ENCODE measurements at places on chromosomes 7 and 10.

DNA sequence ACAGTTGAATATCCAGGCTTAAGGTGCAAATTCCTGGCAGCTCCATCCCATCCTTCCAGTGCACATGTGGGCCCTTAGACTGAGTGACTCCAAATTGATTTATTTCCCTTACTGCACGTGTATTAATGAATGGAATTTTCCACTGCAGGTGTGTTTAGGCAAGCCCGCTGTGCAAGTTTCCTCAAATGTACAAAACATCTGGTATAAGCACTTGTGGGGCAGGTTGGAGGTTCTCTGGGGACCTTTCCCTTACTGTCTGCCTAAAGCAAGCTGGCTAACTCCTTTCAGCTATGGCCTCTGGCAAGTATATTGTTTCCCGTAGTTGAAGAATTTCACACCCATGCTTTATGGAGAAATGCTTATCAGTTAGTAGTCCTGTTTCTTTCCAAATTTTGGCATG lies 25.3 kb upstream of the GIMAP6 start:
- DNase-seq = no peak

DNA sequence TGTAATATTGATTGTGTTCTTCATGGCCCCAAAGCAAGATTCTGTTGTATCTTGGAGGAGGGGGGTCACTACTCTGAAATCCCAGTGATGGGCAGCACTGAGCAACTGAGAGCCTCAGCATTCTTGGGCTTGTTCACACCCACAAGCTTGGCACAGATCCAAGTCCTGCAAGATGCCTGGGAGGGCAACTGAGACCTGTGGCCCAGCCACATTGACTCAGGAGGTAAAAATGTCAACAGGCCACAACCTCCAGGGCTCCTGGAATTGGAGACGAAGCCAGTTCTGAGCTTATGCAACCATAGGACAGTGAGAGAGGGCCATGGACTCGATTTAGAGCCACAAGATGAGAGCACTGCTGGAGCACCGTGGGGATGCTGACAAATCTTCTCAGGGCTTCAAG lies 3.1 kb upstream of the DOCK1 start:
- no peak for DNase-seq

- no peak for DNase-seq
Measured at GRCh38 chr10:131743190-131744151, 157.3 kb upstream of the PPP2R2D start.

DNA sequence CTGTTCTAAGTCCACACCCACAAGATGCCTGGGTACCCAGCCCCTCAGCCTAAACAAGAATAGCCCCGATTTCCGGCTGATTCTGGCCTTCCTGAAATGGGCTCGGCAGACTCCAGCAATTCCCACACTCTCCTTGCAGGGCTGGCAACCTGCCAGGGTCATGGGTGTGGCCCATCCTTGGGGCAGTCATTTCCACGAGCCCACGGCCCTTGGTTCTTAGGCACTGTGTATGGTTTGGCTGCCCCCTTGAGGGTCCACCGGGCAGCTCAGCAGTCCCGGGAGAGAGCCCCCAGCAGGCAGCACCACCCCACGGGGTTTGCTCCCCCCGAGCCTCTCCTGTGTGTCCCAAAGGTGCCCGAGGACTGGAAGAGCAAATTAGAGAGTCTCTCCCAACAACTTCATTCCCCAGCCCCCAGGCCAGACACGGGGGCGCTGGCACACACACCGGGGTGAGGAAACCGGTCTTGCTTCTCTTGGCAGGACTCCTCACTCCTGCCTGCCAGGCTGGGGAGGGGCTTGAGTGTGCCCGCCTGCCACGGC lies 142.2 kb downstream of the EMX2 start:
- no peak for DNase-seq

DNA sequence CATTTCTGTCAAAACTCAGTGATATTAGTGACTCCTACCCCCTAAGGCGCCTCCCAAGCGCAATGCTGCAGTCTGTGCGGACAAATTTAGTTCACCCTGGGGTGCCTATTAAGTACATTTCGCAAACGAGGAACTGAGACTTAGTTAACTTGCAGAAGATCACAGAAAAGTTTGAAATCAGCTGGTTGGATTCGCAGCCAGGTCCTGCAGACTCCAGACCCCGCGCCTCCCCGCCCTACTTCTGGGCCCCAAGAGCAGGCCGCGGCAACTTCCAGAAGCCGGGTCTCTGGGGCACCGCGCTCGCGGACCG lies 588 bp downstream of the CYREN start:
- no peak for DNase-seq

DNA sequence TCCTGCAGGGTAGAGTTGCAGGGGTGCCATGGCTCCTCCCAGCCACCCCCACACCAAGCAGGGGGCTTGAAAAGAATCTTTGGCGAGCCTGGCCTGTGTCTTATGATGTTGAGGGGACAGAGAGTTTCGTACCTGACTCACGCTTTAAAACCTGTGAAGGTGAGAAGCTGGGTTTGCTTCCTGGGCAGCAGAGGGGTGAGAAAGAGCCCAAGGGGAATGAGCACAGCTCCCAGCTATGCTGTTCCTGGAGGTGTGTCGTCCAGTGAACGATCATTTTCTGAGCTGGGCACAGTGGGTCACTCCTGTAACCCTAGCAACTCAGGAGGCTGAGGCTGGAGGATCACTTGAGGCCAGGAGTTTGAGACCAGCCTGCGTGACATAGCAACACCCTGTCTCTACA lies 13.5 kb upstream of the ADRB1 start:
- no peak for DNase-seq

DNA sequence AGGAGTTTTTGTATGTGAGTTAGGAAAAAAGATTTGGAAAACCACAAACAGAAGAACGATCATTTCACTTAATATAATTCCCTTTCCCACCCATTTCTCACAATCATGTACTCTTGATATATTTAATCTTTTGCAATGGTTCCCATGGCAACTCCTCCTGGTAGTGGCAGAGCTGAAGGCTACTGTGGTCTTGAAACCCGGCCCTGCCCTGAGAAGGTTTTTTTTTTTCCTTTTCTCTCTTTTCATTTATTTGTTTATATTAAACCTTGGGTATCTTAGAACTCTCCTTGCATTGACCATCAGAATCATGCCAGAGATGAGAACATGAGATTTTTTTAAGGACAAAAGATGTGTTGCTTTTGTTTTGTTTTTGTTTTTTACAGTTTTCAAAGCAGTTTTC lies 566.1 kb upstream of the NRP1 start:
- DNase-seq = no peak

DNA sequence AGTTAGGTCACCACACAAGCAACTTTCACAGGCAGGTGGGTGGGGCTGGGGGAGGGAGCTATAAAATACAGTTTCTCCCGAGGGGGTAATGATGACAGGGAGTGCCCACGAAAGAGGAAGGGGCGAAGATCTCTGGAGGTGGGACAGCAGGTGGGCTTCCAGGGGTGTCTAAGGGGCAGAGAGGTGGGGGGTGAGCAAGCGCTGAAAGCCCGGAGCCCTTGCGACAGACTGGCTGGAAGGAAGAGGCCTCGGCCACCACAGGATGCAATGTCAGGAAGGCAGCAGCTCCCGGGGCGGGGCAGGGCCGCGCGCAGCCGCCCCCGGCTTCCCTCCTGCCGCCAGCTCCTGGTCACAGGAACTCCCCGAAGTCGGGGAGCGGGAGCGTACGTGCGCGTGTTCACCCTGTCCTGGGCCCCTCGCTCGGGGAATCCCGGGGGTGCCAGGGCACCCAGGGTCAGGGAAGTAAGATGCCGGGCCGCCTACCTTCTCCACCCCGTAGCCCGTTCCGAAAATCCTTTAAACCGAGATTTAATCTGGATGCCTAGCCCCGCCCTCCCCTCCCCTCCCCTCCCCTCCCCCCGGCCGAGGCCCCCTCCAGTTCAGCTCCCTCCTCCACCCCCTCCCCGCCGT lies 105.2 kb upstream of the PPIF start:
- no peak for DNase-seq

GRCh38 chr10:117950408-117950807 lies 96.3 kb downstream of the RAB11FIP2 start:
- no peak for DNase-seq

DNA sequence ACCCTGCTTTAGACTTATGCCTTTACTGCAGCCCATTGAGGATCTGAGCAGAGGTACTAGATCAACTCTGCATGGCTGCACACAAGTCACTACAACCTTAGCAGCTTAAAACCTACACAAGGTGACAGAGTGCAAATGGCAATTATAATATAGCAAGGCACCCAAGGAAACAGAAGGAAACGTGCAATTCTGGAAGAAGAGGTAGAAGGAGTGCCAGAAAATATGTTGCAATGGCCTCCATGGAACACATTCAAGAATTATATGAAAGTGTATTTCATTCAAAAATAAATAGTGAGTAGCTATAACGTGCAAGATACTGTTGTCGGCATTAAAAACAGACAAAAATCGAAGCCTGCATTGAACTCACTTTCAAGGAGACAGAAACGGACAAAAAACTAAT lies 2.9 kb upstream of the AKR1C8 start:
- DNase-seq = no peak

- no peak for DNase-seq
Measured at GRCh38 chr7:68729371-68729770, 868.9 kb upstream of the AUTS2 start.

DNA sequence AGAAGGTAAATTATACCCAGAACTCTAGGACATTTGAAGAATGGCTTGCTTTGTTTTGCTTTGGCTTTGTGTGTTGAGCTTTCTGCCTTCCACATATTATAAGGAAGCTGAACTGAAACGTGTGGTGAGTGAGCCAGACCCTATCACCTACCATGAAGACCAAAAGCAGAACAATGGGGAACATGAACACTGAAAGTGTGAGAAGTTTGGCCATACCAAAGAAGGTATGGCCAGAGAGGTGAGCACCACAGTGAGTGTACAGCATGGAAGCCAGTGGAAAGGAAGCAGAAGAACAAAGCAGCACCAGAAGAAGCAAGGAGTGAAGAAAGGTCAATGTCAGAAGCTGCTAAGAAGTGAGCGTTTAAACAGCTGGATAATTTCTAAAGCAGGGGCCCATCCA lies 59.7 kb upstream of the CCDC71L start:
- no peak for DNase-seq

Measured in NCI-H446 (cell line).